Cortex of kidney (tissue), 1 donor: ENCODE measurements at places on chromosomes 4 and X.

DNA sequence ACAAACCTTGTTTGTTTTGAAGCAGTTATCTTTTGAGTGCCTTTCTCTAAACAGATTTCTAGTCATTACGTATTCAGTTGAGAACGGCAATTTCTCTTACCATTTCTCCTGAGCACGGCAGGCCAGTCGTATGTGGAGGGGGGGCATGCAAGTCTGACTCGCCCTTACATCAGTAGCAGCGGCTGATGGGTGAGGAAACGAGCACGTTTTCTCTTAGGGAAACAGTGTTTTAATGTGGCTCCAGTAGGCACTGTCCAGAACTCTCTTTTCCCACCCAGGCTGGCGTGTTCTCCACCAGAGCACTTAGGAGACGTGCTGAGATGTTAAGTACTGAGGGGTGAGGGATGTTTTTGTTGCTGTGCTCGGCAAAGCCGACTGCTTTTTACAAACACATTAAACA, 240.5 kb downstream of the STIM2 start:
- DNase-seq = no peak

DNA sequence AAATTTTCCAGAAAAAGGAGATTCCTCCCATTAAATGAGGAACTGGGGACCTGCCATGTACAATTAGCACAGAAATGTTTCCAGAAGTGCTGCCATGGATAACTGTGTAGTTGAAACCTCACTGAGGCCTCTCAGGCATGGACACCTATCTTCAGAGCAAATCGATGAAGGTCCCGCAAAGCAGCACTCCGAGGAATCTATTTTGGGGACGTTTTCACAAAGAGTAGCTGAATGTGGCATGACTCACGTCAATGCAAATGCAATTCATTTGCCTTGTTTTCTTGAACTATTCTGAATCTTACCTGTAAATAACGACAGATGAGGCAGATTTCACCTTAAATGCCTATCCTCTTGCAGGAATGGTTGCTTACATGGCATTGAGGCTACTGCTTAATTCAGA, 87.1 kb upstream of the STS start:
- no peak for DNase-seq

- no peak for DNase-seq
Observed at GRCh38 chr4:7892212-7893019, 47.2 kb downstream of the AFAP1 start.

- no peak for DNase-seq
Observed at GRCh38 chr4:6565691-6566390, 9.1 kb upstream of the MAN2B2 start.

DNA sequence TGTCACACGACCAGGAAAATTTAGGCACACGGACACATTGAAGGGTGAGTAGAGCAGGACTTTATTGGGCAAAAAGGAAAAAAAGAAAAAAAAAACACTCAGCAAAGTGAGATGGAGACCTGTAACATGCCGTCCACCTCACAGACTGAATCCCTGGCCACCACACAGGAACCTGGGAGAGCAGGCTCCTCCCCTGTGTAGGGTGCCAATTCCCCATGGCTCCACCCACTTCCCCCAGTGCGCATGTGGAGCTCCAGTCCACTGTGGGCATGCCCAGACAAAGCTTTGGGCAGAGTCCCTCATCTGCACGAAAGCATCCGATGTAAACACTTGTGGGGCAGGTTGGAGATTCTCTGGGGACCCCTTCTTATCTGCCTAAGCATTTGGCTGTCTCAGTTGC, 23.6 kb upstream of the CBR4 start:
- DNase-seq = no peak

GRCh38 chr4:40995850-40996249, 218.5 kb downstream of the APBB2 start:
- DNase-seq = no peak

DNA sequence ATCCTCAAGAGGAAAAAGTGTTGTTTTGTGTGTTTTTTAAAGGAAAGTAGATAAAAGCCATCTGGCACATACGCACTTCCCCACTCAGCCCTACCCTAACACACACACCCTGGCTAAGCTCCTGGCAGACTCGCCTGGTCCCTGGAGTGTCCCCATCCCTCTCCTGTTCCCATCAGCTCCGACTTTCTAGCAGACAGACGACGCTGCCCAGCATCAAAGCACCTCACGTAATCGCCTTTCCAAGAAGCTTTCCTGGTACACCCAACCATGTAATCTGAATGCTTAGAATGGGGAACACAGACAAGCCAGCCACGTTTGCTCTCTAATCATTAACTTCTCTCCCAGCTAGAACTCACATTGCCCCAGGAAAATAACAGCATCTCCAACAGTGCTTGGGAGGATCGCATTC, 116.2 kb downstream of the AFAP1 start:
- DNase-seq = no peak

- DNase-seq = no peak
Observed at GRCh38 chr4:122195718-122196117, 43.6 kb downstream of the BLTP1 start.
